Astrocyte of the cerebellum (primary cell): ENCODE measurements at places on chromosomes 1 and 21.
A peak's percentile ranks its signal among the peaks of the same experiment; 100 is the strongest.

- DNase-seq: no peak
These were observed 3.6 kb downstream of the NECAP2 start for GRCh38 chr1:16443975-16444770.

DNA sequence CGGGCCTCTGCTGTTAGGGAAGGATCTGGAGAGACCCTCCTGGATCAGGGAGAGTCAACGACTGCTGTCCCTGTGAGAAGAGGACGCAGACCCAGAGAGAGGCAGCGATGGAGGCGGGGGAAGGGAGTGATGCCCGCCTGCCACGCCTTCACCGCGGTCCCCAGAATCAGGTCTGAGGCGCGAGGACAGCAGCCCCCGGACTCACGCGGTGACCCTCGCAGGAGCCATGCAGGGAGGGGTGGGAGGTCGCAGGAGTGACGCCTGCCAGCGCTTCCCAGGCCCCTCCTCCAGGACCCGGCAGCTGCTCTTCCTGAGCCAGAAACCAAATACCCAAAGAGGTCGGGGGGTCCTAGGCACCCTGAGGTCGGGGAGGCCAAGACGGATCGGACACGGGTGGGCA is 6.2 kb upstream of the TNFRSF4 start:
- no peak for DNase-seq

DNA sequence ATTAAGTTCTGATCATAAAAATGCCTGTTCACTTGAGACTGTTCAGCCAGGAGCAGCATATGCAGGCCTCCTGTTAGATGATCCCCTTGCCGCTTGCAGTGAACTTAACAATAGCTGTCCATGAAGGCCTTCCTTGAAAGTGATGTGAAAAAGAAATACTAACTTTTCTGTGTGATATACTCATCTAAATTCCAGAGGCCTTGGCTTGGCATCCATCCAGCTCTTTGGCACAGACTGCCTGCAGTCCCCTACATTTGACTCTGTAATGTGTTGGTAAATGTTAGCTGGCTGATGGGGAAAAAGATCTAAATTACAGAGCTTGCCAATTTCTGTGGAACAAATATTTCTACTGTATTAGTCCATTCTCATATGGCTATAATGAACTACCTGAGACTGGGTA is 73.7 kb downstream of the KCNK2 start:
- DNase-seq: peak; percentile 49

GRCh38 chr1:42680921-42681683 is 1.1 kb upstream of the YBX1 start:
- DNase-seq: no peak

DNA sequence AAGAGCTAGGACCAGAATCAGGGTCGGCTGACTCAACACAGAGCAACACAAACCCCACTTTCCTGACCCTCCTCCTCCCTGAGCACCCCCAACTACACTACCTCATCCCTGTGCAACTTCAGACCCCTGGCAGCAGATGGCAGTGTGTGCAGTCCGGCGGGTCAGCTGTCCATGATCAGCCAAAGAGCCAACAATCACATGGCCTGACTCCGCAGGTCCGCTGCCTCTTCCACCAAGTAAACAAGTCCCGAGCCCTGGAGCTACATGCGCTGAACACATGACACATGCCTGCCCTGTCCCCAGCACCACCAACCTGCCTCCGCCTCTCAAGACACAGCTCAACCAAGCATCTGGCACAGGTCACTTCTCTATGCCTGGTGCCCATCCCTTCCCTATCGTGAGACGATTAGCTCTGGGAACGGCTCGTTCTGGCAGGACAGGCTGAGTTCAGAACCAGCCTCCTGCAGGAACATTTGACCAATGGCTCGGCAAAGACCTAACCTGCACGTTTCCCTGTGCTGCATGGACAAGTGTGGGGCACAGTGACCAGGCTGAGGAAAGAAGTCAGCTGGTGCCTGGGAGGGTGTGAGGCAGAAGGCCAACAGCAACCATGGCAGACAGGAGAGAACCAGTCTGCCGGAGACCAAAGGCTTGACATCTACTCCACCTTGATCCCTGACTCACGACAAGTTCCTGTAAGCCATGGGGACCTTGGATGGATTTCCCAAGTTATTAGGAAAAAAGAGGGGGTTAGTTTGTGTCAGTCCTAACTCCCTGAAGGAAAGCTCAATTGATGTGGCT is 60.3 kb downstream of the CD46 start:
- no peak for DNase-seq

DNA sequence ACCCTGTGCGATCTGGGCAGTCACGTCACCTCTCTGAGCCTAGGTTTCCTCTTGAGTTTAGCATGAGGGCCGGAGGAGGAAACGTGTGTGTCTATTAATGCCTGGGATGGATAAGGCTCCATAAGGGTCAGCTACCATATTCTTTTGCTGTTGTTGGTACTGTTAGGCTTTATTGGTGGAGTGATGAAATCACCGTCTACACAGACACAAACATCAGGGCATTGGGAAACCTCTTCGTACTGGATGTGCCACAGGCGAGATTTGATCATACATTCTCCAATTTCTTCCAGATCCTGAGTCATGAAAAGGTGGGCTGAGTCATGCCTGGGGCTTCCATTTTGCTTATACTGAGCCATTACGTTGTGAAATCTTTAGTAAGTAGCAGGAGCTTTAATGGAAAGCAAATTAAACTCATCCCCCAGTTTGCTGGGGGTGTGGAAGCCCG is 24.9 kb upstream of the GRHL3 start:
- peak; percentile 76 for DNase-seq

GRCh38 chr1:201460814-201461644 is 8.0 kb downstream of the PHLDA3 start:
- DNase-seq: peak; percentile 65

DNA sequence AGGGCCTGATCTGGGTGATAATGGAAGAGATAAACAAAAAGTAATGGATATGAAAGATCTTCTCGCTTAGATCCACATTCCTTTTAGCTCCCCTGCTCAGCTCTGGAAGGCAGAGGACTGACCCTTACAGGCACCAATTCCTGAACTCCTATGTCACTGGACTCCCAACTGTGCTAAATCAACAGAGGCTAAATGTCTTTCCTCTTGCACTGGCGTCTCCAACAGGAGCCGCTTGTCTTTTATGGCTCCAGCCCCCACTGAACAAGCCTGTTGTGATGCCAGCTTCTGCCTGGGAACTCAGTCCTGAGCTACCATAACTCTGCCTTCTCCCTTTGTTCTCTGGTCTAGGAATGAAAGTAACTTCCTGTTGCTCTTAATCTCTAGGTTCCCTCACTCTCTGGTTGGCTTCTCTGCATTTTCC is 142.1 kb upstream of the COL11A1 start:
- DNase-seq: peak; percentile 68

GRCh38 chr21:42571391-42572150 is 57.9 kb downstream of the SLC37A1 start:
- no peak for DNase-seq

- DNase-seq: peak; percentile 29
These were observed 9.6 kb upstream of the ADORA1 start for GRCh38 chr1:203117611-203118575.

DNA sequence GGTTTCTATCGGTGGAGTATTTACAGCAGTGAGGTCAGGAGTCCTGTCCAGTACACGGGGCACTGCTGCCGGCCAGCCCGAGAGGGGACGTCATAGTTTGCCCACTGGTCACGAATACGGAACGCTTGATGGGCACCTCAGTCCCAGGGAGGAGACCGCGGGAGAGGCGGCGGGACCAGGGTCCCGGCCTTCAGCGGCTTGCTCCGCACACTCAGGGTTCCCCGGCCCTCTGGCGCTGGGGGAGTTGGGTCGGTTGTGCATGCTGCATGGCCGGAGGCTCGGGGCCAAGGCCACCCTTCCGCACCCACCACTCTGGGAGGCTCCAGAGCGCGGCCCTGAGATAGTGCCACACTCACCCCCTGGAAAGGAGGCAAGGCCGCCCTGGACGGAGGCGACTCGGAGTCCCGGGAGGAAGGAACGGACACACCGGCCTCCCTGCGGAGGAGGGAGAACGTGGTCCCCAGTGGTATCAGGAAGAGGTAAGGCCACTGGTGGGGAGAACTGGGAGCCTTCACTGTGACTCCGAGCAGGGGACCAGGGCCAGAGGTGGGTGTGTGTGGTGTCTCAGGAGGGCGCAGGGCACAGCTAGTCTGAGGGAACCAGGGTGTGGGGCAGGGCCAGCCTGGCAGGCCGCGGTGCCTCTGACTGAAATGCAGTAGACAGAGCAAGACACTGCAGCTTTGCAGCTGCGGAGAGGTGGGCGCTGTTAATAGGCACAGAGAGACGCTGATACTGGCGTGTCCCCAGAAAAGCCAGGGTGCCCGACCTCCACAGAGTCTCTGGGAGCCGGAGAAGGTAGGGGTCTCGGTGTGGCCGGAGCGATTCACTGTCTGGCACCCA is 28.6 kb upstream of the PRSS38 start:
- no peak for DNase-seq

- DNase-seq: peak; percentile 84
These were observed 268.9 kb downstream of the HHAT start for GRCh38 chr1:210597555-210598134.

GRCh38 chr1:43834280-43835081 is 99.1 kb upstream of the ARTN start:
- peak; percentile 94 for DNase-seq

- DNase-seq: no peak
These were observed 15.5 kb downstream of the LRIF1 start for GRCh38 chr1:110948038-110948810.

DNA sequence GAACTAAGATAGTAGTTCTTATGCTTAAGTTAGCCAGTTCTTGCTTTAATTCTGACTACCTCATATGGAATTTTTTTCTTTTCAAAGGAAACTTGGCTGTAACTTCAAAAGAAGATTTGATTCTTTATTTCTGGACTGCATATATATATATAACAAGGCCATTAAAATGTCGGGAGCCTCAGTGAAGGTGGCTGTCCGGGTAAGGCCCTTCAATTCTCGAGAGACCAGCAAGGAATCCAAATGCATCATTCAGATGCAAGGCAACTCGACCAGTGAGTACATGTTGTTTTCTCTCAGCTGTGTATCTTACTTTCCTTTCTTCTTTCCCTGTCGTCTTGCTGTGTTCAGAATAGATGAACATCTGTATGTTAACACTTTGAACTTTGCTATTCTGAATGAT is 21.8 kb downstream of the KIF1B start:
- no peak for DNase-seq
